Right renal pelvis (tissue), 4 donors: ENCODE measurements at places on chromosomes 1 and 21. TPM values are rescaled to one million over a fixed set of nuclear protein-coding genes. Genes with fewer than 3 reads are reported as not detected.
A peak's percentile ranks its signal among the peaks of the same experiment; 100 is the strongest.

The KCNN3 gene
- polyA plus RNA-seq: 2.3 TPM

The RNU1-1 gene
- polyA plus RNA-seq: not detected

The RGS1 gene
- polyA plus RNA-seq: 2.0 TPM

The NUDC gene
- 88.8 TPM for polyA plus RNA-seq

The BTBD8 gene
- 6.7 TPM for polyA plus RNA-seq

The MTMR11 gene
- polyA plus RNA-seq: 31.1 TPM

The LTN1 gene
- polyA plus RNA-seq: 35.5 TPM

The CRYAA gene
- polyA plus RNA-seq: not detected

The AUNIP gene
- polyA plus RNA-seq: 4.7 TPM

The TMEM39B gene
- 22.1 TPM for polyA plus RNA-seq

The DUSP12 gene
- polyA plus RNA-seq: 38.1 TPM

The OLFM3 gene
- polyA plus RNA-seq: 28.3 TPM

The OR2L13 gene
- 0.03 TPM for polyA plus RNA-seq

DNA sequence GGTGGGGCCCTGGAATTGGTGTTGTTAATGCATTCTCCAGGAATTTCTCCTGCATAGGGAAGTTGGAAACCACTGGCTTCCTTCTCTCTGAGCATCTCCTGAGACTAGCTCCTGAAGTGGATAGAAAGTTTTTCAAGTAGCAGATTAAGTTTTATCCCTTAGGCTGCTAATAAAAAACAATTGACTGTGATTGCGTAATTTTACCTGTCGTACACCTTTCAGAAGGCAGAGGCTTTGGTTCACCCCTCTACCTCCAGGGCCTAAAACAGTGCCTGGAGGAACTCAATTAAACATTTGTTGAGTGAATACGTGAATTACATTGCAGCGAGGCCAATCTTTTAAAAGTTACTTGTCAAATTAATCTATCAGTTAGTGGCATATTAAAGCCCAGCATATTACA lies 3.4 kb downstream of the ITSN1 start:
- no peak for DNase-seq

DNA sequence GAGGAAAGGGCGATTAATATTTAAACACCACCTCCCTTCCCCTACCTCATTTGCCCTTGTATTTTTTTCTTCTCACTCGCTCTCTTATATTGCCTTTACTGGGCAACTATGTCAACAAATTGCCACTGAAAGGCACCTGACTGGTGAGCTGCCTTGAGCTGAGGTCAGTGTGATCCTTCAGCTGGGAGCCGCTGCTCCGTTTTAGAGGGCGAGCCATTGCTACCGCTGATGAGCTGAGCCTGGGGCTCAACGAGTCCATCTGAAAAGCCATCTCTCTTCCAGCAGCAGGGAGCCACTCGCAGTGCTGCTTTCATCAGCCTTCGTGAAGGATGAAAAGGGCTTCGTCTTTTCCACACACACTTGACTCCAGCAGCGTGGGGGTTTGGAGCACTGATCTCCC lies 108.0 kb upstream of the KIF26B start:
- no peak for DNase-seq

GRCh38 chr21:41678016-41678923 lies 88.6 kb downstream of the RIPK4 start:
- DNase-seq: peak; percentile 73

- no peak for DNase-seq
Observed at GRCh38 chr1:48047116-48047515, 49.9 kb upstream of the TRABD2B start.

DNA sequence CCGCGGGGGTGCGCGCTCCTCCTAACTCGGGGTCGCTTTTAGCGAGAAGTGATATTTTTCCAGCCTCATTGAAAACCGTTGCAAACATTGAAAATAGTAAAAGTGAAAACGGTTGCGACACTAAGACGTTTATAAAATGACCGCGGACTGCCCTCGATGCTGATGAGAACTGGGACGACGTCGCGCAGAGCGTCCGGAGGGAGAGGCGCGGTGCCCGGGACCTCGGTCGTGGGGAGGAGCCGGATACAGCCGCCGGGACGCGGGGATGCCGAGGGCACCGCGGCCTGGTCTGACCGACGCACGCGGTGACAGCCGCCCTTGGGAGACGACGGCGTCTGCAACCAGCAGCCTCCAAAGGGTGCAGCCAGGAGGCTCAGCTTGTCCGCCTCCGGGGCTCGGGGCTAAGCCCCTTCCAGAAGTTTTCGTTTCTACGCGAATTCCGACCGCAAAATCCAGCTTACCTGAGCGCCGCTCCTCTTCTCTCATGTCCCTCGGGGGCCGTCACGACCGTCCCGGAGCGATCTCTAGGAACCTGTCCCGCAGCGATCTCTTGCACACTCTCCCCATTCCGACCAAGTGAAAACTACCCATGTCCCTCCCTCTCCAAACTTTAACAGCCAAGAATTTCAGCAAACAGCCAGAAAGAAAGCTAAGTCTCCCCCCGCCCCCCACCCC lies 144.4 kb upstream of the ETS2 start:
- no peak for DNase-seq

DNA sequence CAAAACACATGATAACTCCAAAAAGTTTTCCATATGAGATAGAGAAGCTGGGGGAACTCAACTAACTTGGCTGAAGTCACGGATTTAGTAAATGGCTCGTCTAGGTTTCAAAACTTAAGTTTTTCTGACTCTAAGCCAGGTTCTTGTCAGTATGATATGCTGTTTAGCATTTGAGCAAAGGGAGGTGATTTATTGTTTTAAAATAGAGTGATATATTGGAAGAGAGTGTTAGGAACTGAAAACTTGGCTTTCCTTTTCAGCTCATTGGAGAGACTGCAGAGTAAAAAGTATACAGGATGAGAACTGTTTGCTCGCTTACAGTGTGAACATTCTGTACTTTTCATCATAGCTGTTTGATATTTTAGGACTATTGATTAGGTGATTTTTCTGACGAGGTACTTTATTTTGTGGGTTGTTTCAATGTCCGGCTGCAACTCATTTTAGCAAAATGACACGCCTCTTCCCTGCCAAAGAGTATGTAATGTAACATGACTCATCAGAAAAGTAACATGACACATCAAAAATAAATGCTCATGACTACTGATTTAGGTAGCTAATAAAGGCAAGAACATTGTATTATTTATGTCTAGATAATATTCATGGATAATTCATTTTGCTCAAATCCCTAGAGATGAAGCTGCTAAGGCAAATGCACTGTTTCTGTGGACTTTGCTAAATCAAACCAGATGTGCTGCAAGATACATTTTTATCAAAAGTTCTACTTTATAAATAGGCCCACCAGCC lies 355.1 kb downstream of the GPATCH2 start:
- DNase-seq: no peak

GRCh38 chr1:52141513-52142219 lies at the start of gene ZFYVE9:
TSS of gene ZFYVE9 (plus strand) at chr1:52142089. CDS start at chr1:52233207, 91,118 bp downstream.
- peak; percentile 76 for DNase-seq

GRCh38 chr1:85279458-85280080 lies 3.1 kb upstream of the BCL10 start:
- DNase-seq: no peak

- DNase-seq: no peak
Observed at GRCh38 chr21:46079352-46080170, 18.4 kb upstream of the COL6A2 start.

DNA sequence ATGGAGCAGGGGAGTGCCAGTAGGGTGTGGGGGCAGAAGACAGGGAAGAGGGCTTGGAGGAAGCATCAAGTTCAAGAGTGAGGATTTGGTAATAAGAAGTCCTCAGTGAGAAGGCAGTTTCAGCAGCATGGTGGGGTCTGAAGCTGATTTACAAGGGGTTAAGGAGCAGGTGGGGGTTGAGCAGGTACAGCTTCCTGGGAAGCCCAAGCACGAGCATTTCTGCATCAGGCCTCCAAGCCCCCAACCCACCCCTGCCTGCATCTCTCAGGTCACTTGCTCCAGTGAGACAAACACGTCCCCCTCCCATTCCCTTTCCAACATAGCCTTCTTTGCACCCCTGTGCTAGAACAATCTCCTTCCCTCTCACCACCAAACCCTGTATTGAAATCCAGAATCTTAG lies 574.7 kb downstream of the MATN1 start:
- DNase-seq: no peak

DNA sequence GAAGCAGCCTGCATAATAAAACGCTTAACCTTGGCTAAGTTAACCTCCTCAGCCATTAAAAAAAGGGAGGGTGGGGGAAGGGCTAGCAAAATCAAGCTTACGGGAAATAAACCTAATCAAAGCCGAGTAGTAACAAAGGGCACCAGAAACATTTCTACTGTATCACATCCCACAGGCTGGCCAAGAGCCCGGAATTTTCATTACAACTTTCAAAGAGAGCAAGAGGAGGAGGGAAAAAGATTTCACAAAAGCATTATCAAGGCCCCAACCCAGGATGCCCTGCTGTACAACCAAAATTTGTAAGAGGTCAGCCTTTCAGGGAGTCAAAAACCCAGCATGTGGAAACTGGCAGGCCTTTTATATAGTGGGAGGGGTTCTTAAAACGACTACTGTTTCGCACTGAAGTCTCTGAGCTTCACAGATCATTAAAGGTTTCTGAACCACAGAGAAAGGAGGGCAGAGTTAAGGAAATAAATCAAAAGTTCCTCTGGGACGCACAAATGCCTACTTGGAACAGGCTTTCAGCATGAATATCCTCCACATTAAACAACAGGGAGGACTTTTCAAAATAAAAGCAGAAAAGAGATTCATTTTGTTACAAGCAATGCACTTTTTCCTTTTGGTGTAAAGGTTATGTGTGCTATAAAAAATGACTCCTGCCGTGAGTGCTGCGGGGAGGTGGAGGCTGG lies 90.4 kb downstream of the SLC45A1 start:
- DNase-seq: no peak

DNA sequence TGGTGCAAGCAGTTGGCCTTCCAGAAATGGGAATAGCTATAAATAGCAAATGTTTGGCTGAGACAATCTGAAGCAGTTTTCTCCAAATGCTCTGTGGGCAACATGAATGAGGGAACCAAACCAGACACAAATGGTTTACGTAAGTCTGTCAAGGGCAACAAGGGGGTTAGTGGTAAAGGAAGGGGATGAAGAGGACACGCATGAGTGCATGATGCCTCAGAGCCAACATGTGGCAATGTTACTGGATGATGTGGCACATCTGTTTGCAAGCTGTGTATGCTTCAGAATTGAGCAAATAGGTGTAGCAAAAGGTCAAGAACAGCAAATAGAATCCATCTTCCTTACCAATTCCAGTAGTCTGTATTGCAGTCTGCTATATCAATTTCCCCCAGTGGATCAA lies 76.3 kb upstream of the LMO4 start:
- DNase-seq: no peak

DNA sequence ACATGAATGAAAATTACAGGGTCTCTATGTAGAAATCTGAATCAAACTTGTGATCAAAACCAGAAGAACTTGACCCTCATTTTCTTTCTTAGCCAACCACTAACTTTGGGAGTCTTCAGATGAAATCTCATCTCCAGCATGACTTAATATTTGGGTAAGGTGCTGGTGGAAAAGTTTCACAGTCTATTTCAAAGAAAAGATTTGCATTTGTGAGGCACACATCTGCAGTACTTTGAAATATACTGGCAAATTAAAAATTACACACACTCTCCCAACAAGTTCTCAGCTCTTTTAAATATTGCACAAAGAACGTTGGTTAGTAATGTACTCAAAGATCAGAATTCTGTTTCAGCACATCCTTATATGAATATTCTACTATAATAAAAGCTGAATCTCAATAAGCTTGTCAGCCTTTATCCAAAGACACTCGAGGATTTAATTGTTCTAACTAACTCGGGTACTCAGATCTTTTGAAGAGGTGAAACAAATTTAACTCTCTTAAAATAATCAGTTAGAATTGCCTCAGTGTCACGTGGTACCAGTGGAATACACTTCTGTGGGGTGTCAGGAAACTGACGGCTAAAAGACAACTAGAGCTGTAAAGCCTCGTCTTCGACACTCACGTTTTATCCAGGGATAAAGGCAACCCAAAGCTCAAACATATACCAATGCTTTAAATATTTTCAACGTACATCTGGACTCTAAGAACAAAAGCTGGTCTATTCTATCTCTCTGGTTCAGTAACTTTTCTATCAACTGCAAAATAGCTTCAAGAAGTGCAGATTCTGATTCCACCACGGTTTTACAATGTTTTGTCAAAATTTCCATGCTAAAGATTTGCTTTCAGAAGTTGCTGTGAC lies 19.0 kb downstream of the SAMSN1 start:
- DNase-seq: no peak

GRCh38 chr1:111008031-111008430 lies 44.3 kb upstream of the LRIF1 start:
- DNase-seq: no peak

DNA sequence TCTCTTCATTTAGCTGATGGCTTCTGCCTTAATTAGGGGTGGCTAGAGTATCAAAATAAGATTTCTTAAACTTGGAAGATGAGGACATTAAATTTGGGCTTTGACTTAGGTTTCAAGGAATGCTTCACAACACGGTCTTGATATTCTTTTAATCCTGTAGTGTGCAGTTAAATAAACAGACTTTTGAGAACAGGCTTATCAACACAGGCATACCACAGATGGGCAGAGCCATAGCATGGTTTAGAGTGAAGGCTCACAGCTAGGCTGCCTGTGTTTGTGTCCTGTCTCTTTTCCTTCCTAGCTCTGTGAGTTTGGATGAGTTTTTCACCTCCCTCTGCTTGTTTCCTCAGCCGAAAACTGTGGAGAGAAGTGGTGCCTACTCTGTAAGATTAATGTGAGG lies 102.3 kb upstream of the IPO9 start:
- DNase-seq: no peak

DNA sequence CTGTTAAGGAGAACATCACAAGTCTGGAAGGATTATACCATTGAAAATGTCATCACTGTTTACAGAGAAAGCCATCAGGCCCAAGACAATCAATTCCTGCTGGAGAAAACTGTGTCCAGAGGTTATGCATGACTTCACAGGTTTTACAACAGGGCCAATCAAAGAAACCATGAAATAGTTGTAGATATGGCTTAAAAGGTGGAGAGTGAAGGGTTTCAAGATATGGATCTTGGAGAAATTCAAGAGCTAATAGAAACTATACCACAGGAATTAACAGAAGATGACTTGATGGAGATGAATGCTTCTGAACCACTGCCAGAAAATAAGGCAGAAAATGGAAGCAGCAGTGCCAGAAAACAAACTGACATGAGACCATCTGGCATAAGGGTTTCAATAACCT lies 30.2 kb downstream of the USP1 start:
- no peak for DNase-seq

GRCh38 chr1:18939398-18940302 lies 16.8 kb downstream of the IFFO2 start:
- DNase-seq: no peak

DNA sequence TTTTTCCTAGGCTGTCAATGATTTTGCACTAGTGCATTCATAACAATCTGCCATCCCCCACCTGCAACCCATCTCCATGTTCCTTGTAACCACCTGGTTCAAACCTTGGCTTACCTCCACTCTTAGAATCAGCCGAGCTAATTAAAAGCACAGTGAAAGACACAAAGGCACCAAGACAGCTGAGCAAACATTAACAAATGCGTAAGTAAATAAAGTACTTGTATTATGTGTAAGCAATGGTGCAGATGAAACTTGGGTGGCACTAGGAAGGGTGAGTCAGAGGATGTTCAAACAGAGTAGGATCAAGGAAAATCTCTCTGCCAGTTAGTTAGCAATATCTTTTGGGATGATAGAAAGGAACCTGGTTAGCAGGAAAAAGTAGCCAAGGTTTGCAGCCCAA lies 5.1 kb upstream of the FOXJ3 start:
- no peak for DNase-seq

GRCh38 chr21:42110691-42111469 lies 39.8 kb downstream of the UMODL1 start:
- no peak for DNase-seq
